H9 (cell line): ENCODE measurements at places on chromosomes 12 and 14.

DNA sequence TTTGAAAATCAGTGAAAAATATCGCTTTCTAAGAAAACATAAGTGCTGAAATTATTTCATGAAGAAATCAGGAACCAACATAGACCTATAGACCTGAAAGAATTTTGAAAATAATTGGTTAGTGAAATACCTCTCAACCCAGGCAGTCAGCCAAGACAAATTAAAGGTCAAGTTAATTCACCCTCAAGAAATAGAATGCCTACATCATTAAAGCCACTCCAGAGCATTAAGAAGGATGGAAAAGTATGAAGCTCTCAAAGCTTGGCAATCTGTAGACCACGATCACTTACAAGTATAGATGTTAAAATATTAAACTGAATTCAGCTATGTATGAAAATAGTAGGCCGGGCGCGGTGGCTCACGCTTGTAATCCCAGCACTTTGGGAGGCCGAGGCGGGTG lies 48.3 kb downstream of the SFSWAP start:
- DNase-seq: no peak

- DNase-seq: peak; percentile 94
Measured at GRCh38 chr14:73721101-73721821, 7.1 kb upstream of the PNMA1 start.

GRCh38 chr14:99633141-99633540 lies 11.8 kb upstream of the HHIPL1 start:
- DNase-seq: no peak

DNA sequence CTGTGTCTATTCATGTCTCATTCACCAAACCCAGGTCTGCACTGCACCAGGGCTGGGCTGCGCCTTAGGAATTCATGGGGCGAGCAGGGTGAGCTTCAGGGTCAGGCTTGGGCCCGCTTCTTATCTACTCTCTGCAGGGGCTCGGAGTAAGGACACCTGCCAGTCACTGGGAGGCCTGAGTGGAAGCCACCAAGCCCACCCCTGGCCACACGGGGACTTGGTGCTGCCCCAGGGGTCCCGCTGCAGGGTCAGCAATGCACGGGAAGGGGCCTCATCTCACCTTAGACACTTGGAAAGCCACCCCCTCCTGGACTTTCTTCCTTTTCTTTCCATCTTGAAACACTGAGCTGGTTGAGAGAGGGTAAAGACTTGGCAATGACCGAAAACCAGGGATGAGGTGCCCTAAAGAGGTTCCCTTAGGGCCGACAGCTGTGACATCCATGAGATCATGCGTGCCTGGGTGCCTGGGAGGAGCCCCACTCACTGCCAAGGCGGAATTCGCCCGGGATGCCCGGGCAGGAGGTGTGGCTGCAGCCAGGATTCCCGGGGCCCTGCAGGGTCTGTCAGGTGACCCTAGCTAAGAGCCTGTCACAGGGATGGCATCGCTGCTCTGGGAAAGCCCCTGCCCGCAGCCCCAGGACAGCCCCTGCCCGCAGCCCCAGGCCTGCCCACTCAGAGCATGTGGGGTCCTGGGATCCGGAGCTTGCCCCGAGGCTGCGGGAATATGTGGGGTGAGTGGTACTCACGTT lies 45.5 kb upstream of the EML1 start:
- DNase-seq: no peak

GRCh38 chr12:47903927-47904712 lies 674 bp downstream of the VDR start:
- DNase-seq: peak; percentile 53

DNA sequence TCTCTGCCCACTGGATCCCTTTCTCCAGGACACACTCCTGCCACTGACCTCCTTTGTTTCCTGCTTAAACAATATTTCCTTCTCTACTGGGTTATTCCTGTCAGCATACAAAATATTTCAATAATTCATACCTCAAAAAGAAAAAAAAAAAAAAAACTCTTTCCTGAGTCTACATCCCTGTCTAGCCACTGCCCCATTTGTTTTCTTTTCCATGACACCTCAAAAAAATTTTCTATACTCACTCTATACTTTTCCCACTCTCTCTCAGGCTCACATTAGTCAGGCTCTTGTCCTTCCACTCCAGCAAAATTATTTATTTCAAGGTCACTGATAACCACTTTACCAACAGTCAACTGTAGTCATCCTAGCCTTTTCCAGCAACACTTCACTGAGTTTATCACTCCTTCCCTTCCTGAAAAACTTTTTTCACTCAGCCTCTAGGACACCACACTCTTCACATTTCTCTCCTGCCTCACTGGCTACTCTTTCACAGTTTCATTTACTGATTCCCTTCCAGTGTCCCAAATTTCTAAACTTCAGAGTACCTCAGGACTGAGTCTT lies 29.4 kb upstream of the GXYLT1 start:
- DNase-seq: no peak

DNA sequence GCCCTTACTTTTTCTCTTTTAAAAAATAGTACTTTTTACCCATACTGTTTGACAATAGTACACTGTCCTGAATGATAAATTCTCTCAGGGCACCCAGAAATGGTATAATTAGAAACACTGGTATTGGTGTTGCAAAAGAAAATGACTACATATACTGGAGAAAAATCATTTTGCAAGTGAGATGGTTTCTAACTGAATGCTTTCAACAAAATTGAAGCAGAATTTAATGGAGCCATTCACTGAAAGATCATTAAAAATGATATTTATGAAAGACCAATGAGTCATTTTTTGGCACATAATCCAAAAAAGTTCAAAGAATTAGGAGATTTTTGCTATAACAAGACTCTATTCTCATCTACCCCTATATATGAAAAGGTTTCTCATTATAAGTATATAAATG lies 68.8 kb downstream of the TMTC1 start:
- no peak for DNase-seq

GRCh38 chr12:26489908-26490307 lies 294.5 kb downstream of the SSPN start:
- no peak for DNase-seq

- no peak for DNase-seq
Measured at GRCh38 chr14:86091811-86092210, 561.9 kb downstream of the FLRT2 start.

DNA sequence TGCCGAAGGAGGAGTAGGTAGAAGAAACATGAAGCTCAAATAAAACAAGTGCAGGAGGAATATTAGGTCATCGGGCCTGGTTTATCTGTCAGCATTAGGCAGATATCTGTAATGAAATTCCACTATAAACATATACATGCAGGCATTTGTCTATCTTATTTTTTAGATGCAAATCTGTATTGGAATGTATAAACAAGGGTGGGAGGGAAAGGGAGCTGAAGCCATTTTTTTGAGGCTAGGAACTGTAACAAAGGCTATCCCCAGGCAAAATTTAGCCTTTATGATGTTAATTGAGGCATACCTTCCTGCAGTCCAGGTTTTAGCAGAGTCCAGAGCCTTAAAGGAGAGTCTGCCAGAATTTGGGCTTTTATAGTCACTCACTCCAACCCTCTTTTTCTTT lies 72.5 kb downstream of the PHLDA1 start:
- peak; percentile 44 for DNase-seq

DNA sequence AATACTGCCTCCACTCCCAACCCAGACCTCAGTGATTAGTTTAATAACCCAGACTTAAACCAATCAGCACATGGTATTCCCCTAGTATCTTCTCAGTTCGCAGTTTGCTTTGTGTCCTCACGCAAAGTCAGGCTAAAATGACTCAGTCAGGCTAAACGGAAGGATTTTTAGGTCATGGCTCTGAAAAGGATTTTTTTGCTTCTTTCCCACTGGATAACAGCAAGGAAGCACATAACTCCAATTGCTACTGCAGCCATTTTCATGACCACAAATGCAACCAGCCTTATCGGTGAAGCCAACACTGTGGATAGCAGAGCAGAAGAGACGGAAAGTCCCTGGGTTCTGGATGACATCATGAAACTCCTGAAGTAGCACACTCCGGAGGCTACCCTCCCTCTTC lies 67.7 kb downstream of the ZC3H14 start:
- DNase-seq: no peak

GRCh38 chr14:91870001-91870400 lies 2.7 kb upstream of the TC2N start:
- no peak for DNase-seq

DNA sequence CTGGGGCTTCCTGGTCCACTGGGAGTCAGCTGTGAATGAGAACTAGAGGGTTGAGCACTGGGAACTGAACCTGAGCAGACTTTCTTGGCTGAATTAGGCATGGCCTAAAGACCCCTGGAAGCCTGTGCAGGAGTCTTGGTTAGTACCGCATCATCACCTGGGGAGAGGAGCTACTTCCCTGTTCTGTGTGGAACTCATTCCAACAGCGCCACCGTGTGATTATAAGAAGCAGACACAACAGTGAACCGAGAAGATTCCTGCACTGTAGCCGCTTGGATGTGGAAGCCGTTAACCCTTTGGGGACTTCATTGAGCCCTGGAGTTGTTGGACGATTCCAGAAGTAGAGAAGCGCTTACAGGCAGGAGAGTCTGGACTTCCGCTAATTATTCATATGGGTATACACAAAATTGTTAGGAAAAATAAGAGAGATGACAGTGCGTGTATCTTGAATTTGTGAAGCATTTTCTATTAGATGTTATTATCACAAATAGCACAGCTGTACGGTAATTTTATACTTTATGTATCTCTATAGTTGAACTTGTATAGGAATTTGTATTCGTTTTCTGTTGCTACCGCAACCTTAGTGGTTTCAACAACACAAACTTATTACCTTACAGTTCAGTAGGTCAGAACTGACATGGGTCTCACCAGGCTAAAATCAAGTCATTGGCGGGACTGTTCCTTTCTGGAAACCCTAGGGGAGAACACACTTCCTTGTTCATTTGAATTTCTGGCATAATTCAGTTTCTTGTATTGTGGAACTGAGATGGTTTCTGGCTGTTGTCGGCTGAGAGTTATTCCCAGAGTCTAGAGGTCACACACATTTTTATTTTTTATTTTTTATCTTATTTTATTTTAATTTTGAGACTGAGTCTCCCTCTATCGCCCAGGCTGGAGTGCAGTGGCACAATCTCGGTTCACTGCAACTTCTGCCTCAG lies 100.7 kb downstream of the C2CD5 start:
- peak; percentile 86 for DNase-seq

GRCh38 chr12:80101126-80101525 lies 1.8 kb downstream of the OTOGL start:
- DNase-seq: no peak

DNA sequence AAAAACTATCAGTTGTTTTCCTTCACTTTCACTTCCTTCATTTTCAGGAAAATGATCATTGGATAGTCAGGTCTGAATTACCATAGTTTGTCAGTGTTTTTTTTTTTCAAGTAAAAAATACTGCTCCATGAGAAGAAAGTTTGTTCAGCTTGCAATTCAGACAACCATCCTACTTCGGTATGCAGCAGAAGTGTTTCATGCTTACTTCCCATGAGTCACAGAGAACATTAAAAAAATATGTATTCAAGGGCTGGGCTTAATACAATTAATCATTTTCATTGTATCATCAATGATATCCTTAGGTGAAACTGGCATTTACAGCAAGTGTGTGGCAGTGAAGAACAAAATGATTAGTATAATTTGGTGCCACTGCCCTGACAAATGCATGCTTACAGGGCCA lies 21.6 kb downstream of the PYM1 start:
- DNase-seq: no peak

DNA sequence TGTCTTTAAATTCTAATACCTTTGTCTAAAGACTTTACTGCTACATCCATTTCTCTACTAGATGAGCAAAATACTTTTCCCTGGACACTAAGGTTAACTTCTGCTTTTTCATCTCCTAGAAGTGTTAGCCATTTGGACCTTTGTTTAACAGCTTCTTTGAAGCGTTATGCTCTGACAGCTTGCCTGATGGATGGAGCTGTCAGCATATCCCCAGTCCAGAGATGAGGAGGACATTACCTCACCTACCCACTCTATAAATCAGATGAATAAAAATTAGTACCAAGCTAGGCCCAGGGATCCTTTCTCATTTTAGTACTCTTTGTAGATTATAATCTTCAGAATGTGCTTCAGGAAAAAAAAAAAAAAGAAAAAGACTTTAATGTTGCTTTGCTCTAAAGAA lies 222.7 kb downstream of the PELI2 start:
- no peak for DNase-seq

GRCh38 chr12:26750531-26751175 lies 82.3 kb downstream of the ITPR2 start:
- no peak for DNase-seq

DNA sequence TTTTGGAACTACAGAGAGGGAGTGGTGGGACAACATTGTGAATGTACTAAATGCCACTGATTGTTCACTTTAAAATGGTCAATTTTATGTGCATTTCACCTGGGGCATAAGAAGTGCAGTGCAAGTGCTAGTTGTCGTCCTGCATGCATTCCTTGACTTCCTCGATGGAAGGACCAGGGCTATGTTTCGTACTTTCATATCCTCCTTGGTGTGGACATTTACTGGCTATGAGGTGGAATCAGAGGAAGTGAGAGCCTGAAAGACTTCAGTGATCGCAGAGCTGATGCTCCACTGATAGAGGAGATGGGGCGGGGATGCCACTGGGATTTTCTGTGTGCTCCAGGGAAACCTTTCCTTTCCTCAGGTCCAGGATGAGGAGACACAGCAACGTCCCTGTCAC lies 54.1 kb upstream of the DDX11 start:
- no peak for DNase-seq

GRCh38 chr12:7645395-7646177 lies 20.1 kb downstream of the APOBEC1 start:
- peak; percentile 47 for DNase-seq

- no peak for DNase-seq
Measured at GRCh38 chr12:92621833-92622232, 81.0 kb upstream of the PLEKHG7 start.

DNA sequence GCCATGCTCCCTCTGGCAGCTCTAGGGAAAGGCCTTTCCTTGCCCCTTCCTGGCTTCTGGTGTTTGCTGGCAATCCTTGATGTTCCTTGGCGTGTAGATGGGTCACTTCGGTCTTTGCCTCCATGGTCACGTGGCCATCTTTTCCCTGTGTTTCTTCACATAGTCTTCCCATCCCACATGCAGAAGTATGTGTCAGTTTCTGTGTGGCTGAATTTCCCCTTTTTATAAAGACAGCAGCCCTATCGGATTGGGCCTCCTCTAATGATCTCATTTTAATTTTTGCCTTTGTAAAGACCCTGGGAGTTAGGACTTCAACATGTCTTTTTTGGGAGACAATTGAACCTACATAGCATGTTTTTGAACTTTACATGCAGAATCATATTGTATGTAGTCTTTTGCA lies 107.2 kb upstream of the FGD4 start:
- no peak for DNase-seq

DNA sequence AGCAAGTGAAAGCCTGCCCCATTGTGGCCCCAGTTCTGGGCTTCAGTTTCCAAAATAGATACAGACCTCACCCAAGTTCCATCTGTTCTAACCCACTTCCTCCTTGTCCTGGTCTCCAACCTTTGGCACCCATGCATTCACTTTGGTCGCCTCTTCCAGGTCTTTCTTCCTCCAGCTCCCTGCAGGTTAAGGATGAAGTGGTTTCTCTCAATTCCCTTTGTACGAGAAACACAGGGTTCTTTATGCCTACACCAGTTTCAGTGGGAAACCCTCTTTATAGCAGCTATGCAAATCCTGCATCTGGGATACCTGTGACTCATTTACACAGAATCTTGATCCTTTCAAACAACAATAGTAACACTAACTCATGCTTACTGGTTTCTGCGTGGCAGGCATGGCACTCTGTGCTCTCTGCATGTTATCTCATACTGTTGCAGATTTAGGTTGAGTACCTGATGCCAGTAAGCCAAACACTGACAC lies 110.6 kb upstream of the AMIGO2 start:
- DNase-seq: no peak

- peak; percentile 90 for DNase-seq
Measured at GRCh38 chr12:121802843-121803698, 738 bp upstream of the SETD1B start.

- no peak for DNase-seq
Measured at GRCh38 chr14:100582496-100583165, 4.6 kb downstream of the BEGAIN start.

- DNase-seq: no peak
Measured at GRCh38 chr12:78121969-78122610, 291.4 kb downstream of the NAV3 start.
